ENCODE measurements at places on chromosomes 13 and 19.

- no peak for DNase-seq
These were observed 19.8 kb downstream of the KANK2 start for GRCh38 chr19:11177592-11177991.

GRCh38 chr19:12969292-12969988 lies at the start of gene DAND5:
Gene DAND5 (plus strand): TSS chr19:12969576. CDS start chr19:12969661, 85 bp downstream.
- DNase-seq: no peak

- DNase-seq: no peak
These were observed 8.9 kb upstream of the AMER2 start for GRCh38 chr13:25180775-25181537.

DNA sequence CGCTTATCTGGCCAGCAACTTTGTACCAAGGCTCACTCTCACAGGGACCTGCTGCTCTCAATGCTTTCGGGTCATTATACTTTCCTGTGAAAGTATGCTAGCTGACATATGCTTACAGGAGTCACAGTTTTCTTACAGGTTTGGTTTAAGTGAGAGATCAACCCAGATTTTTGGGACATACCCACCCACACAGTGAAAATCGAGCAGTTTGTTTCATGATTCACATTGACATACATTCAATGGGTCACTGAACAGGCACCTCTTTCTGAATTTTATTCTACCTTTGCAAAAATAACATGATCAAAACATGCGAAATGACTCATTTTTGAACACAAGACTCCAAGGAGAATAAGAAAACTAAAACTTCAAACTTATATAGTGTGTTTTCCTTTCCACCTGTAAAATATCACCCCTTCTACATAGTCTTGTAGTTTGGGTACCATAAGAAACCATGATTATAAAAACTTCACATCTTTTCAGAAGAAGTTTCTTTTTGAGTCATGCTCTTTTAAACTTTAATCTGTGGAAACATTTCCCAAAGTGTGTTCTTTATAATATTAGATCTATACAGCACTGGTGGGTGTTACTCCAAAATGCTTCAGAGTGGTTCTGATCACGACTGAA lies 44.3 kb upstream of the TEX29 start:
- DNase-seq: no peak

DNA sequence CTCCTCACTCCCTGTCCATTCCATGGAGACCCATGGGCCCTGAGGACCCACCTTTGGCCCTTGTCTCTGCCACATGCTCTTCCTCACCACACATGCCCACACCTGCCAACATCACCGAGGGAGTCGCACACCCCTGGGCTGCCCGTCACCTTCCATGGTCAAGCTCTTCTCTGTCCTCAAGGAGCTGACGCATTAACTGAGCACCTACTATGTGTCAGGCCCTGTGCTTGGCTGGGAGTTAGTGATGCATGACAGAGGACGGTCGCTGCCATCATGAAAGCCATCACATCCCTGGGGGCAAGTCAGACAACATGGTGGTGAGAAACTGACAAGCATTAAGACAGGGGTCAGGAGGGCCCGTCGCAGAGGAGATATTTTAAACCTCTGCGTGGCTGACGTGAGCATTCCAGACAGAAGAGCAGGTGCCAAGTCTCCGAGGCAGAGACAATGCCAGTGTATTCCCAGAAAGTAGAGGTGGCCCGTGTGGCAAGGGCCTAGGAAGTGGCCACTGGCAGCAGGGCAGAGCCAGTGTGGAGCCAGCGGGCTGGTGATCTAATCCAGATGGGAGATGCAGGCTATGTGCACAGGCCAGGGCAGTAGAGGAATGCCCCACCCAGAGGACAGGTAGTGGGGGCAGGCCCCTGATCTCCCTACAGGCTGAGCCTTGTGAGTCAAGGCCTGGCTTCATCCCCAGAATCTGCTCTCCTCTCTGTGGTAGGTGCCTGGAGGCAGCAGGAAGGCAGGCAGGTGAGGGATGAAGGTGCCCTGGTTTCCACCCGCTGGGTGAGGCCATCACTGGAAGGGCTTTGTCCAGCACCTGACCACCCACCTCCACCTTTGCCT lies 21.2 kb downstream of the ELAVL1 start:
- no peak for DNase-seq

All from H7 (cell line).